ENCODE measurements at places on chromosomes 5 and 9.

GRCh38 chr5:180193749-180194375 lies 15.1 kb downstream of the RASGEF1C start:
- DNase-seq = no peak

- no peak for DNase-seq
Measured at GRCh38 chr9:129952337-129952736, 90.7 kb downstream of the FNBP1 start.

- no peak for DNase-seq
Measured at GRCh38 chr5:138666226-138666742, 86.9 kb upstream of the CTNNA1 start.

DNA sequence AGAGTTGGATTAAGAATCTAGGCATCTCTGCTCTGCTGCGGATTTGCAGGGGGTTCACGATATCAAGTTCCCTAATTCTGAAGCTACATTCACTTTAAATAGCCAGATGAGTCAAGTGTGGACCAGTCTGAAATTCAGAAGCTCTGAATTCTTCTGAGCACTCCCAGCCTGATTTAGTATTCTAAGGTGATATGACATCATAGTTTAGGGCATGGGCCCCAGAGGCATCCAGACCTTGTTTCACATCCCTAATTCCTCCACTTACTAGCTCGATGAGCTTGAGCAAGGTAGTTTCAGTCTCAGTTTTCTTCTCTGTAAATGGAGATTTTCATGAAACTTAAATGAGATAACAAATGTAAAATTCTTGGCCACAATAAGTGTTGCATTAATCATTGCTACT lies 65.2 kb downstream of the TMEM167A start:
- DNase-seq = no peak

DNA sequence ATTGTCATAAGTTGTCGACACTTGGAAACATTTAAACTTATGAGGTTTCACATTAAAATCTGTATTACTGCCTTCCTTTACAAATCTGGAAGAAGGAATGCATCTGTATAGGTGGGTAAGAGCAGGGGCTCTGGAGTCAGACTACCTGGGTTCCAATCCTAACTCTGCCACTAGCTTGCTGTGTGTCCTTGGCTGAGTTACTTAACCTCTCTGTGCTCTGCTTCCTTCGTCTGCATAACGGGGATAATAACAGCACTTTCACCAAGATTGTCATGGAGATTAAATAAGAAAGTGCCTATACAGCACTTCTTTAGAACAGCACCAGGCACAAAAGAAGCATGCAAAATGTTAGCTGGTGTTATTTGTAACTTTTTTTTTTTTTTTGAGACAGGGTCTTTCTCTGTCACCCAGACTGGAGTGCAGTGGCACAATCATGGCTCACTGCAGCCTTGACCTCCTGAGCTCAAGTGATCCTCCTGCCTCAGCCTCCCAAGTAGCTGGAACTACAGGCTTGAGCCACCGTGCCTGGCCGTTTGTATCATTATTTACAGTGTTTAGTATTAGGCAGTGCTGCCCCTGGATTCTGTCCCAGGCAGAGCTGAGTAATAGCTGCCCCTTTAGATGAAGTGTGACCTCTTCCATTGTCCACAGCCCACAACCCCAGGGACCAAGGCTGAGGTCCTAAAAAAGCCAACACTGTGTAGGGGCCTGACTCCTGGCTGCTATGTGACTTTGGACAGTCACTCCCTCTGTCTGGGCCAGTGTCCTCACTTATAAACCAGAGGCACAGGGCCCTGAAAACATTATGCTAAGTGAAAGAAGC lies 25.4 kb upstream of the TTLL11 start:
- DNase-seq = no peak

- peak; percentile 12 for DNase-seq
Measured at GRCh38 chr5:152349683-152350526, 55.2 kb downstream of the NMUR2 start.

DNA sequence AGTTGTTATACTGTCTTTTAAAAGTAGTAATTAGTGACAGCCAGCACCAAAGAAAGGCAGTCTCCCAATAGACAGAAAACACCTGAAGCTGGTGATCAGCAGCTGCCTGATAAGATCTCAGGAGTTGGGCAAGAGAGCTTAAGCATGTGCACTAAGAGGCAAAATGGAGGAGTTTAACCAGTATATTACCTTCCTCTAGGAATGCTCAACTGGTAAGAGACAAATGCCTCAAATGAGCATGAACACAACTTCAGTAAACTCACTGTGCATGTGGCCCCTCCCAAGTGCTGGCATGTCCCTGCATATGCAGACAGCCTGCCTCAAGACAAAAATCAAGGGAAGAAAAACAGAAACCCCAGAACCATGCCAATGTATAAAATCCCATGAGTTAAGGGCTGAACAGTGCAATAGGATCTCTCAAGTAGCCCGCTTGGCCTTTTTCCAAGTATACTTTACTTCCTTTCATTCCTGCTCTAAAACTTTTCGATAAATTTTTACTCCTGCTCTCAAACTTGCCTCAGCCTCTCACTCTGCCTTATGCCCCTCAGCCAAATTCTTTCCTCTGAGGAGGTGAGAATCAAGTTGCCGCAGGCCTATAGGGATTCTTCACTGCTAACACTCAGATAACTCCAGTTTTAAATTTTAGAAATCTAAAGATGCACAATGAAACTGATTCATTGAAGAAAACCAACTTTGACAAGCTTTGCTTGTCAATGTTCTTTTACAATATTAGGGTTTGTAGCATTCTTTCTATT lies 724.8 kb upstream of the RIOK2 start:
- DNase-seq = no peak

GRCh38 chr5:147055089-147055826 lies 176.7 kb upstream of the PPP2R2B start:
- no peak for DNase-seq

DNA sequence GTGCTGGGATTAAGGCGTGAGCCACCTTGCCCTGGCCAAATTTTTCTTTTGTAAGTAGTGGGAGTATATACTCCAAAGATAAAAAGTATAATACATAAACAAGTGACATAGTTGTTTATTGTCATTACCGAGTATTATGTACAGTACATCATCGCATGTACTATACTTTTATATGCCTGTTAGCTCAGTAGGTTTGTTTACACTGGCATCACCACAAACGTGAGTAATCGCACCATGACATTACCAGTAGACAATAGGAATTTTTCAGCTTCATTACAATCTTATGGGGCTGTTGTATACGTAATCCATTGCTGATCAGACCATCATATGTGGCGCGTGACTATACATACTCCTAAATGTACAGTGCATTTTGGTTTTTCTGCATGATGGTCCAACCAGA lies 9.8 kb downstream of the SECISBP2 start:
- DNase-seq = no peak

GRCh38 chr9:100473276-100474081 lies 530 bp downstream of the TMEFF1 start:
- peak; percentile 53 for DNase-seq

- no peak for DNase-seq
Measured at GRCh38 chr9:9563817-9564216, 1049.0 kb downstream of the PTPRD start.

DNA sequence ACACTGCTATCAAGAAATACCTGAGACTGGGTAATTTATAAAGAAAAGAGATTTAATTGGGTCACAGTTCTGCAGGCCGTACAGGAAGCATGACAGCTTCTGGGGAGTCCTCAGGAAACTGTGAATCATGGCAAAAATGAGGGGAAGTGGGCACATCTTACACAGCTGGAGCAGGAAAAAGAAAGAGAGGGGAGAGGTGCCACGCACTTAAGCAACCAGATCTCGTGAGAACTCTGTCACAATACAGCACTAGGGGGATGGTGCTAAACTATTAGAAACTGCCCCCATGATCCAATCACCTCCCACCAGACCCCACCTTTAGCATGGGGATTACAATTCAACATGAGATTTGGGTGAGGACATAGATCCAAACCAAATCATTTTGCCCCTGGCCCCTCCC lies 105.5 kb upstream of the CPLX2 start:
- DNase-seq = no peak

- DNase-seq = no peak
Measured at GRCh38 chr9:124611106-124611505, 103.9 kb upstream of the NR5A1 start.

DNA sequence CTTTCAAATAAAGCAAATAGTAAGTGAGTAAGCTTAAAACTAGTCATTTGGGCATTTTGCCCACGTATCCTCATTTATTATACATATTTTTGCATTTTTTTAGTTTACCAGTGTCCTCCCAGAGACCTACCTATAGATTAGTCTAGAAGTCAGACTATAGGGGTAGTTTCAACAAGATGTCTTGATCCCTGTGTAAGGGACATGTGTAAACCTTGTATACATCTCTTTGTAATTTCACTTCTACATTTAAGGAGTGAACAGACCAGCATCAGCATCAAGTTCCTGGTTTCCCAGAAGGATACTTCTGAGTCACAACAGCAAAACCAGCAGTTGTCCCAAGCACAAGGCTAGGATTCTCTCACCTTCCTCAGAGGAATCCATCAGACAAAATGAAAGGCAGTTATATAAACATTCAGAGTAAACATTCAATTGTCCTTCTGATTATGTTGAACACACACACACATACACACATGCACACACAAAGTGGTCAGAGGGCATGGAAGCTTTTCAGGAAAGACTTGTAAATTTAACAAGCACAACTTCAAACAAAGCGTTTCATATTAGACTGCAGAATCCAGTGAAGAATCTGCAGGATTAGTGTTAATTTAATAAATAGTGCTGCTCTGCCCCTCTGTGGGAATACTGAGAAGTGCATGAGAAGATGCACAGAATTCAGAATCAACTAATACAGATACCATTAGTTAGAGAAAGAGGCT lies 55.4 kb downstream of the HINT1 start:
- peak; percentile 4 for DNase-seq

DNA sequence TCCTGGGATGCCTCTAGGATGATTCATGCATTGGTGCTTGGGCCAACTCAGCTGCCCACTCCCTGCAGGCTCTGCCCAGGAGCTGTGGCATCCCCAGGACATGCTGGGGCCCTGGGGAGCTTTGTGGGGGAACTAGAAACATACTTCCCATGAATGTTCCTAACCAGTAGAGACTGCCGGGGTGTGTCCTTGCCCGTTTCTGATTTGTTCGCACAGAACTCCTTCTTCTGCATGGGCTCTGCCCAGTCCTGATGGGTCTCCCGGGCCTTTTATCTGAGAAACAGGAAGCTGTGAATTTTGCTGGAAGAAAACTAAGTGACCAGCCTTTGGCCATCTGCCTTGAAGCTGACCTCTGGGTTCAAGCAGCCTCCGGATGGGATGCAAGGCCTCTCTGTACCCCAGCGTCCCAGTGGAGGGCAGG lies 71.6 kb upstream of the RNU6ATAC start:
- DNase-seq = no peak

- DNase-seq = no peak
Measured at GRCh38 chr9:17695482-17695881, 116.6 kb downstream of the SH3GL2 start.

DNA sequence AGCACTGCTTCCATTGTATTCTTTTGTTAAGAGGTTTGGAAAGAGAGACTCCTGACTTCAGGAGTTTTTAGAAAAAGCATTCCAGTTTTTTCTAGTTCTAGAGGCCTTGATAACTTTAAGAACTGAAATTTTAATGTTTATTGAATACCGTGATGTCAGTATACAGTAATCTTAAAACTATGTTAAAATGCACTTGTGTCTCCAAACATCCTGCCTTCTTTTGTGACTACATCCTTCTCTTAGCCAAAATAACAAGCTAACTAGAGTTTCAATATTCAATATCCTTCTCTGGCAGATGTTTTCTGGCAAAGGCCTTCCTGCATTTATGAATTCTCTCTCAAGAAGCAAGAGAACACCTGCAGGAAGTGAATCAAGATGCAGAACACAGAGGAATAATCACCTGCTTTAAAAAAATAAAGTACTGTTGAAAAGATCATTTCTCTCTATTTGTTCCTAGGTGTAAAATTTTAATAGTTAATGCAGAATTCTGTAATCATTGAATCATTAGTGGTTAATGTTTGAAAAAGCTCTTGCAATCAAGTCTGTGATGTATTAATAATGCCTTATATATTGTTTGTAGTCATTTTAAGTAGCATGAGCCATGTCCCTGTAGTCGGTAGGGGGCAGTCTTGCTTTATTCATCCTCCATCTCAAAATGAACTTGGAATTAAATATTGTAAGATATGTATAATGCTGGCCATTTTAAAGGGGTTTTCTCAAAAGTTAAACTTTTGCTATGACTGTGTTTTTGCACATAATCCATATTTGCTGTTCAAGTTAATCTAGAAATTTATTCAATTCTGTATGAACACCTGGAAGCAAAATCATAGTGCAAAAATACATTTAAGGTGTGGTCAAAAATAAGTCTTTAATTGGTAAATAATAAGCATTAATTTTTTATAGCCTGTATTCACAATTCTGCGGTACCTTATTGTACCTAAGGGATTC lies 43.1 kb downstream of the NDFIP1 start:
- DNase-seq = peak; percentile 83

GRCh38 chr5:167585184-167585583 lies 706.3 kb upstream of the WWC1 start:
- DNase-seq = no peak

GRCh38 chr5:13585324-13585723 lies 359.2 kb downstream of the DNAH5 start:
- DNase-seq = no peak

DNA sequence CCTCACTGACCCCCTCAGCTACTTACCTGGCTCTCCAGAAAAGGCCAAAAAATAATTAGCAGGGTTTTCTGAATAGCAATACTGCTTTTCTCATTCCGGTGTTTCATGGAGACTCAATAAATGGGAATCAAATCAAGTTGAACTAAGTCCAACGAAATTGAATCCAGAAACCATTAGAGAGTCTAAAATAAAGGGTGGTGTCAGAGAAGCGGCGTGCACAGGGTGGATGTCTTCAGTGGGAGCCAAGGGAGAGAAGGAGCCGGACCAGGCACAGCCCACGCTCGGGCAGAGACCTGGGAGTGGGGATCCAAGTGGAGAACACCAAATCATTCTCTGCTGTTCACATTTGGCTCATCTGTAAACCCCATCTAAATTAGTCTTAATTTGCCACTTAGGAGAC lies 40.2 kb upstream of the WWC1 start:
- no peak for DNase-seq

GRCh38 chr9:37503736-37504135 lies 18.0 kb downstream of the POLR1E start:
- no peak for DNase-seq

DNA sequence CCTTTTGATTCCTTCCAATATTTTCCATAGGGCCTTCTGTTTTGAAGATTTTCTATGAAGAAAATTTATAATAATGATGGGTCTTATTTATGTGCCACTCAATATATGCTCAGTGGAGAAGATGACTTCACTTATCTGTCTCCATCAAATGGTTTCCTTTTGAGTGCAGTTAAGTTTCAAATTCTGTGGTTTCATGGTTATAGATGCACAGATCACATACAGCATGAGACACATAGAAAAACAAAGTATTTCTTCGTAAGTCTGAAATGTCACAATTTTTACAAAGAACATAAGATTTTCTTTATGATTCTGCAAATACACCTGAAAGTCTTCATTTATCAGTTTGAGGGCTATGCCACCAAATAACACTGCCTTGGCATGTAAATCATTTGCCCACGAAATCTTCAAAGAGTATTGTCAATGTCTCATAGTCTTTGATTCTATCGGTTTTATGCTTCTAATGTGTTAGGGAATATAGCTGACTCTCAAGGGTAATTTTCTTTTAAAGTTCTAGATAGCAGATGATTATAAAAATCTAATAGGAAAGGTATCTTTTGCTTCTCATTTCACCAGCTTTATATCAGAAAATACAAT lies 14.1 kb downstream of the CFAP95 start:
- DNase-seq = no peak
